MG63 (cell line): ENCODE measurements at places on chromosomes 7 and 10. TPM values are rescaled to one million over a fixed set of nuclear protein-coding genes. Genes with fewer than 3 reads are reported as not detected.

- DNase-seq = no peak
These were observed 34.3 kb upstream of the HERPUD2 start for GRCh38 chr7:35729061-35729783.

SLC29A3 gene
- 0.92 TPM in 1 of 2 replicates, not detected in the other for total RNA-seq

GRCh38 chr10:118567701-118568248 lies 27.7 kb downstream of the PRLHR start:
- DNase-seq = no peak

DNA sequence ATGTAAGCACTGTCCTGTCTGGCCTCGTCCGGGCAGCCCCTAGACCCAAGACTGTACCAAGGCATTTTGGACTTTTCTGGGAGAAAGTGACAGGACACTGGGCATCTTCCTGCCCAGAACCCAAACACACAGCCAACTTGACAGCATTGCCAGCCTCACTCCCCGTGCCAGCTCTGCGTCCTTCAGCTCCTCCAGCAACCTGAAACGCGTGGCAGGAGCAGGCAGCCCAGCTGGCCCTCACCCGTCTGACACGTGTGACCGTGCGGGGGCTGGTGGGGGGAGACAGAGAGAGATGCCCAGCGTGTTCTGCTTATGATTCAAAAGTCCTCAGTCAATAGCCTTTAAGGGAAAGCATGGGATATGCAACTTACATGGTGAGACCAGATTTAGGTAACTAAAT lies 50.3 kb upstream of the SLC29A3 start:
- DNase-seq = peak; percentile 59

DNA sequence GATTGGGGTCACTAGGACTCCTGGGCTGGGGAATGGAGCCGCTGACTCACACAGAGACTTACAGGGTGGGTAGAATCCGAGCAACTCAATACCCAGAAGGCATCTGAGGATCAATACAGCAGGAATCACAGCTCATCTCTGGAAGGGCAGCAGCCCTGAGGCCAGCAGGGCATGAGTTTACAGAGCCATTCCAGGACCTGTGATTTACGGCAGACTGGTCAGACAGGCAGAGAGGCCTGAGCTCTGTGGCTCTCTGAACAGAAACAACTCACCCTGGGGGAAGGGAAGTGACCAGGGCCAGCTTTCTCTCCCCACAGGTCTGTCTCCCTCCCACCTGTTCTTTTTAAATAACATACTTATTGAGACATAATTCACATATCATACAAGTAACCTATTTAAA lies 88.2 kb upstream of the CXCL12 start:
- DNase-seq = no peak
